NCI-H1417 treated with DMSO at 0.1 percent for 48 hours (cell line): ENCODE measurements at places on chromosomes 13 and 19.

DNA sequence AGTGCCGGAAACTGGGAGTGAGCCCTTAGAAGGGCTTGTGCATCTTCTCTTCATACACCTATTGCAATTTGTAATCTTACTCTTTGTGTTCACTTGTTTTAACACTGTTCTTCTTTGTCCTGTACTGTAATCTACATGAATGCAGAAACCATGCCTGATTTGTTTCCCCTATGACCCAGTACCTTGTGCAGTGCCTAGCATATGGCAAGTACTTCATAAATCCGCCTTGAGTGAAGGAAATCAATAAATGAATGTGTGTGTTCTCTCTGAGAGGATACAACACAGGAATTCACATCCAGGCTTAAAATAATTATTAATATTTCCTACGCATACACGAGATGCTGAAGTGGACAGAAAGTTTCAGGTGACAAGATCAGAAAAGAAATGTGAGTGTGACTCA, 172.6 kb downstream of the GPC6 start:
- no peak for DNase-seq

- DNase-seq: no peak
Observed at GRCh38 chr13:87684850-87685742, 13.9 kb downstream of the SLITRK5 start.

- no peak for DNase-seq
Observed at GRCh38 chr19:53432088-53432661, 391 bp downstream of the ZNF761 start.

GRCh38 chr19:46890423-46891170, 29.8 kb downstream of the ARHGAP35 start:
- DNase-seq: no peak

- no peak for DNase-seq
Observed at GRCh38 chr19:4671185-4671851, 1.2 kb upstream of the MYDGF start.

DNA sequence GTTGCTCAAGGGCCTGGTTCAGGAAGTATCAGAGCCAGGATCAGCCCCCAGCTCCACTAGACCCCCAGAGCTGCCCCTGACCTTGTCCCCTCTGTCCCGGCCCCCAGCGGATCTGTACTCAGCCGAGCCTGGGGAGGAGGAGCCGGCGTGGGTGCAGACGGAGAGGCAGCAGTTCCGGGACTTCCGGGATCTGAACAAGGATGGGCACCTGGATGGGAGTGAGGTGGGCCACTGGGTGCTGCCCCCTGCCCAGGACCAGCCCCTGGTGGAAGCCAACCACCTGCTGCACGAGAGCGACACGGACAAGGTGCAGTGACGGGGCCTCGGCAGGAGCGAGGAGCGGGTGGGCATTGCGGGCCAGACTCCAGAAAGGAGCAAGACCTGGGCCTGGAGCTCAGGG, 14.6 kb downstream of the RCN3 start:
- DNase-seq: no peak
